ENCODE measurements at places on chromosomes 11 and 22.
A peak's percentile ranks its signal among the peaks of the same experiment; 100 is the strongest.

DNA sequence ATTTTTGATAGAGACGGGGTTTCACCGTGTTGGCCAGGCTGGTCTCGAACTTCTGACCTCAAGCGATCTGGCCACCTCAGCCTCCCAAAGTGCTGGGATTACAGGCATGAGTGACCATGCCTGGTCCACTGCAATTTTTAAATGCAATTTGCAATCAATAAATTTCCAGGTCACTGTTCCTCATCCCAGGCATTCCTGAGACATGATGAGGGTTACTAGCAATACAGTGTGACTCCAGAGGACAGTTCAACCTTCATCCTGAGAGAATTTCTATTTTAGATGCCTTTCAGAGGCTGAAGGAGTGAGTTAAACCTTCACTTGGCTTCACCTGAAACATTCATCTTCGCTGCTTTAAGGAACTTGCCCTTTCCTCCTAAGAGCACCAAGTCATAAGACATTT, 9.7 kb upstream of the UBASH3B start:
- no peak for DNase-seq

DNA sequence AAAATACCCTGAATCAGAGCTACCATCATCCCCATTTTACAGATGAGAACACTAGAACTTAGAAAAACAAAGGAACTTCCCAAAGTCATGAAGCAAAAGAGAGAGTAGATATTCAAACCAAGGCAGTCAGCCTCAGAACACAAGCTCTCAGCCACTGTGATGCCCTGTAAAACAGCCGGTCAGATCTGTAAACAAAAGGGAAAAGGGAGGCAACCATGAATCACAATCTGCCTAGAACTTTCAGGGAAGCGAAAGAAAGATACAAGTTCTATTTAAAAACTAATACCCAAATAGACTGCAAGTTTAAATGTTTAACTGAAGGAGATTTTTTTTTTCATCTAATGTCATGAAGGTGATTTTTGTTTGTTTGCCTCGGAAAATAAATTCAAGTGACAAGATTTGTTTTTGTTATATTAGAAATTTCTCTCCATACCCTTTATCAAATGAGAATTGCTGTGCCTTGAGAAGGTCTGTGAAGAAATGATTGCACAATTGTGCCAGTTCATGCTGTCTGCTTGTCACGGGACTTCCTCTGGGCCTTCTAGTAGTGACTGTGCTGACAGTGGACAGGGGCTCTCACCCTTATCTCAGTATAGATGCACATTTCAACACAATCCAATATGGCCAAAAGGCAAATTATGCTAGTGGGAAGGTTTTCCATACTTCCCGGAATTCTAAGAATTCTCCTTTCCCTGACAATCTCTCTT, 11.7 kb downstream of the SAA1 start:
- DNase-seq, result no peak

GRCh38 chr11:120929664-120930154, 94.2 kb upstream of the TBCEL start:
- DNase-seq, result peak; percentile 83

DNA sequence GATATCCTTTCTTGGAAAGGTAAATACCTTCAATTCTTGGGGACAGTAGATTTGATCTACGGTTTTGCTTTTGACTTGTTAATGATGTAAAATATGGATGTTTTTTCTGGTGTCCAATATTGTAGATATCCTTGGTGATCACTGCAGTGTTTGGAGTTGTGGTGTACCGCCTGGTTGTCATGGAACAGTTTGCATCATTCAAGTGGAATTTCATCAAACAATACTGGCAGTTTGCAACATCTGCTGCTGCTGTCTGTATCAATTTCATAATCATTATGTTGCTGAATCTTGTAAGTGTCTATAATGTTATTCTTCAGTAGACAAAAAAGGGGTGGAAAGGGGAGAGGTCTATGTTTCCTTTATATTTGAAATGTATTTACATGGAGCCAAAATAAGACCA, 27.4 kb upstream of the MUC15 start:
- DNase-seq, result no peak

DNA sequence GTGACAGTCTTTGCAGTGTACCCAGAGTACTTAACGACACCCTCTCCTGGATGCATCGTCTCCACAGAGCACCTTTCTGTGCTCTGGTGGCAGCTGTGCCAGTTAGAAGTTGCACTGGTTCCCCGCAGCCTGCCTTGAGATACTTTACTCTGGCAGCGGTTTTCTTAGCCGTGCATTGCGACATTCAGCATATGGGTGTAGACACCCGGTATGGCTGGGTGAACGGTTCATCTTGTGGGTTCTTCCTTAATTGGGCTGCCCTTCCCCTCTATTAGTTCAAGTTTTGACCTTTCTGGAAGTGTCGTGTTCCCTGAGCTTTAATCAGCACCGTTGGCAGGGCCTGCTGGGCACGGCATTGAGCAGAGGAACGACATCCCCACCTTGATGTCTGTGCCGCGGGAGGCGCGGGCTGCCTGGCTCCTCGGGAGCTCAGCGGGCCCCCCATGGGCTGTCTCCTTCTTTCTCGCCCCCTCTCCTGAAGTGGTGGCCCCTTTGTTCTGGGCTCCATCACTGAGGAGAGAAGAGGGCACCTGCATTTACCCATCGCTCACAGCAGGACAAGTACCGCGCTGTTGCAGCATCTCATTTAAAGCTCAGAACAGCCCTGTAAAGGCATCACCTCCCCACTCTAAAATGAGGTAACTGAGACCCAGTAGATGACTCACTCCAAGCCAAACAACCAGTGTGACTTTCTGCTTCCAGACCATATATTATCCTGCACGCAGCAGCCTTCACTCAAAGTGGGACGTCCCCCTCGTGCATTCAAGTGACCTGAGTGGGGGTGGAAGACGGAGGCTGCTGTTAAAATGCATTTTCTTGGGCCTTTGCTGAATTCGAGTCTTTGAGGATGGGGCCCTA, 13.3 kb downstream of the FAM83F start:
- DNase-seq, result no peak

DNA sequence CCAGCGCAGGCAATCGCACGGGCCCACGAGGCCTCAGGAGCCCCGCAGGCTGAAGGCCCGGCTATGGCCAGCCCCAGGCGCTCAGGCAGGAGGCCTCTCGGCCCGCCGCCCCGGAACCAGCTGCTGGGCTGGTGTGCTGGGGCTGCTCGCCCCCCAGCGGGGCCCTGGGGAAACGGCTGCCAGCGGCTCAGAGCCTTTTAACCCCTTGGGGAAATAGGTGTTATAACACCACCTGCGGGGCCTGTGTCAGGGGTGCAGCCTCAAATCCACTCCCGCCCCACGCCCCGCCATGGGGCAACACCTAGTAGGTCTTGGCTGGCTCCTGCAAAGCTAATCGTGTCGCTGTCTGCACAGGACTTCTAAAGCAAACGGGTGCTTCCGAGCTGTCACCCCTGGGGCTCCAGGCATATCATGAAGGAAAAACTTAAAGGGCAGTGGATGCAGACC, 237.4 kb downstream of the TTC28 start:
- peak; percentile 87 for DNase-seq

GRCh38 chr11:121618516-121618915, 165.7 kb upstream of the SORL1-AS1 start:
- no peak for DNase-seq

GRCh38 chr11:133586903-133587517, 54.7 kb upstream of the OPCML start:
- DNase-seq, result no peak

- no peak for DNase-seq
Observed at GRCh38 chr11:45156741-45157140, 10.3 kb downstream of the PRDM11 start.

DNA sequence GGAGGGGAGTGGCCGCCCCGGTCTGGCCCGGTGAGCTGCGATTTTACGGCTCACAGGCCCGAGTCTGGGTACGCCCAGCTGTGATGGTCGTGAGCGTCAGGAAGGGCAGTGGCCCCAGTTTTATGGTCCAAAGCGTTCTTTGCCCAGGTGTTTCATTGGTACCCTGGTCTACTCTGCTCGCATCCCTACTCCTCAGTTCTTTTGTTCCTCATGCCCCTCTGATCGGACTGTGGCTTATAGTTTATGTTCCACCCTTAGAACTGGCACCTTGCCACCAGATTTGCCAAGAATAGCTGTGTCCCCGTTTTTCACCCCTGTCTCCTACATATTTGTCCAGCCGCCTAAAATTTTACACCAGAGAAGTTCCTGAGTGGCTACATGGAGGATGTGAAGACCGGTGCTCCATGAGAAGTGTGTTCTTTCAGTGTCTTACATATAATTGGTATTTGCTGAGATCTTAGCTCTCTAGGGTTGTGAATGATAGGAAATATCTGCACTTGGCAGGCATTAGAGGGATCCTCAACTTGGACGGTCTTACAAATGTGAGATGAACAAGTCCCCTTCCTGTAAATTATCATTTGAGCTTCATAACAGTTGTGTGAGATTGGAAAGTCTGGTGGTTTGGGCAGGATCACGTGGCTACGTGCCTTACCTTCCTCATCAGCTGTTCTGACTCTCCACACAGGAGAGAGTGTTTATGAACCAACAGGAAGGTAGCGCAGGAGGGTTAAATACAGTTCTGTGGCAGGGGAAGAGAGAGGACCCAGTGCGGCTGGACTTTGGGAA, 1.1 kb downstream of the PANX1 start:
- DNase-seq, result no peak

DNA sequence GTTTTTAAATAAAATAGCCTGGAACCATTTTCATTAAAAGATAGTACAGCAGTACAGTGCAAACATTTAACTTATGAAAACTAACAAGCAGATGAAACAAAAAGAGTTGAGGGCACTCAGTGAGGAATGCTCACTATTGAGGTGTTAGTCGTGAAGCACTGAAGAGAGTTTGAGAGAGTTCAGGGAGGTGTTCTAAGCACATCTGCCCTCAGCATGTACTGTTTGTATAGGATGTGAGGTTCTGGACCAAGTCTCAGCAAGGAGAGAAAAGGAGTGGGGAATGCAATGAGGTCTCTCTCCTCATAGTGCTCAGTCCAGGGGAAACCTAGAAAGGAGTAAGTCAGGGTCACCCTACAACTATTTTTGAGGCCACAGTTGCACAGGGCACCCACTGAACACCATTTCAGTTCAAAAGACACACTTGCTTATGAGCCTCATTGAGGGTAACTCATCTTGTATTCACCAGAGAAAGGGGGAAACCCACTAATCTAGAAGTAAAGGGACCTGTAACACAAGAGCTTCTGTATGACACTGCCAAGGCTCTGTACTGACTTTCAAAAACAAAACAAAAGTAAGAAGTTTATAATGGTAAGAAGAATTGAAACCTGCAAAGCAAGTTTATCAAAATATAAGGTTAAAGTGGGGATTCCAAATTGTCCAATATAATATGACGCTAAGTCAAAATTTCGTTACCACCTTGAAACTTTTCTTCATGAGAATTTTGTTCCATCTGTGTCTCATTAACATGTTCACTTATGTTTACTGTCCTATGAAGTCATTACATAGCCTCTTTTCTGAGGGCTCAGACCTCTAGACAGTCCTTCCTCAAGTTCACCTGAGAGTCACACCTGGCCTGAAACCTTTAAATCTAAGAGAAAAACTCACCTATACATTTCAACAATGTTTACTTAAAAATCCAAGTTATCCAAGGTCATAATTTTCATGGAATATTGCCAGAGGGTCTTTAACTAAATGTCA, 275.3 kb downstream of the ETS1 start:
- no peak for DNase-seq

DNA sequence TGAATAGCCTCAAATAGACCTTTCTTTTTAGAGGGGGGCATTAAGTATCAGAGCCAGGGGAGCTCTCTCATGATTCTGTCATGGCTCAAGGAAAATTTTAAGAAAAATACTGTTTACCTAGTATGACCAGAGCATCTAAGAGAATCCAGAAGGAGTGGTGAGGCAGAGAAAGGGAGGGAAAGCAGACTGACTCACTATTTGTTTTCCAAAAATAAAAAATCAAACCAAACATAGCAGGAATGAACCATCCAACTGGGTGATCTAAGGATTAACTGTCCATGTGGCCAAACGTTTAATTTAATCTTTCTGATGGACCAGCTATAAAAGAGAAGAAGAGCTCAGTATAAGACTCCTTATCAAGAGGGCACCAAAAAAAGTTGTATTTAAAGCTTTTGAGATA, 70.8 kb downstream of the GAB2 start:
- DNase-seq, result no peak

- DNase-seq, result no peak
Observed at GRCh38 chr11:36475192-36475591, 34.9 kb downstream of the TRAF6 start.

DNA sequence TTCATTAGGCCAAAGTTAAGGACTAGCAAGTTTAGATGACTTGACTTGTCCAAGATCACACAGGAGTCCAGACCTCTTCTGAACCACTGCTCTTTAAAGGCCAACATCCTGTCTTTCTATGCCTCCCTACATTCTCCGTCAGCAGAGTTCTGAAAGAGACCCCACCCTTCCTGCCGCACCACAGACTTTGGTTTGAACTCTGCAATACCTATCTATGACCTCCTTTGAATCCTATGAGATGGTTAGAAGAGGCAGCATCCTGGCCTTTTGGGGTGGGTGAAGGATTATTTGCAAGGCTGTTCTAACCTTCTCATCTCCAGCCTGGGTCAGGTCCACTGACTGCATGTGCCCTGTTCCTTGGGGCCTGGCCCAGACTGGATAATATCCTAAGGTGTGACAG, 4.3 kb upstream of the RRM1 start:
- DNase-seq, result no peak

DNA sequence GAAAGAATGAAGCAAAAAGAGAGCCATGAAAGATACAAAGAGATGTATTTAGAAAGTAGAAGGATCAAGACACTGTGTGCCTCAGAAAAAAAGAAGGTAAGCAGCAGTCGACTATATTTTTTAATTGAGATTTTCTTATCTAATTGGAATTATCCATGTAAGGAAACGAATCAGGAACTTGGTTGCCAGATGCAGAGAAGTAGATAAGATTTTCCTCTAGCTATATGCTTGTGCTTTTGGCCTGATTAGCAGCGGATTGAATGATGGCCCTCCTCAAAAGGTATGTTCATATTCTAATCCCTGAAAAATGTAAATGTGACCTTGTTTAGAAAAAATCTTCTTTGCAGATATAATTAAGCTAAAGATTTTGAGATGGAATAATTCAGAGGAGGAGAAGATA, 43.9 kb upstream of the CARD18 start:
- DNase-seq, result no peak

- no peak for DNase-seq
Observed at GRCh38 chr11:77167111-77167626, 39.1 kb downstream of the MYO7A start.

DNA sequence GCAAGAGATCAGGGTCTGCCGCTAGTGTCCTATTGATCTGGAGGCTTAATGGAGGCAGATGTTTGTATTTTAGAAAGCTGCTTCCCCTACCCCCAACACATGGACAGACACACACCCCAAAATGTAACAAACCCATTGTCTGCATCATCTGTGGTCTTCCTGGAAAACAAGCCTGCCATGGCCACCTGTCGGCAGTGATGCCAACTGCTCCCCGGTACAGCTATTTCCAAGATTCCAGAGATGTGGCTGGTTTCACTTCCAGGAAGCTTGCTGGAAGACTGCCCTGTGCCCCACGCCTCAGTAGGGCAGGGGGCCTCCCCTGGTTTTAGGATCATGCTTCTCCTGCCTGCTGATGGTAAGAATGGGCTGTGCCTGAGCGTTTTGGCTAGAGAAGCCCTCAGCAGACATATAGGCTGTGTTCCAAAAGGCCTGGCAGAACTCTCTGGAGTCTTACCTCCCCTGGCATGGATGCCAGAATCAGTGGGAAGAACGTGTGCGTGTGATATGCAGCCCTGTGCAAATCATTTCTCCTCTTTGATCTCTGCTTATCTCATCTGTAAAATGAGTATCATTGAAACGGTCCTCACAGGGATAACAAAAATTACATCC, 108.6 kb downstream of the FBXO7 start:
- DNase-seq, result no peak

GRCh38 chr11:131066551-131066950, 150.3 kb upstream of the SNX19 start:
- no peak for DNase-seq
